ENCODE measurements at places on chromosomes 4 and X. TPM values are rescaled to one million over a fixed set of nuclear protein-coding genes. Genes with fewer than 3 reads are reported as not detected.

DNA sequence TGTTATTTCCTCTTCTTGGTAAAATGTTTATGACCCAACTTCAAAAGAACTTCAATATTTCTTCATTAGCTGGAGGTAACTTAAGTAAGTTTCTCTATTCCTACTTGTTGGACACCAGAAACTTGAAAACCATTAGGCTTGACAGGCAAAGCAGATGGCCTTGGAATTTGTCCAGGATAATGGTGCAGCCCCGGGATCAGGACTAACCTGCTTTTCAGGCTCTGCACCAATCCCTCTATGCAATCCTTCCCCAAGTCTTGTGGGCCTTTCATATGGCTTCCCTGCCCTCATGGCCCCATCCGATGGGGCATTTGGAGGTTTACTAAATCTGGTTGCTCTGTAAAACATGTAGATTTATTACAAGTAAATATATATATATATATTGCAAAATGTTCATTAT lies 68.5 kb downstream of the SPINK2 start:
- no peak overlapping the region for H3K4me3 ChIP-seq
- peaks cover 8% of the 10 kb centered on the region for H3K4me1 ChIP-seq
- no peaks in the 10 kb centered on the region for H3K27me3 ChIP-seq
- H3K36me3 ChIP-seq: no peaks in the 10 kb centered on the region

GRCh38 chrX:63561425-63561824 lies 210.3 kb upstream of the SPIN4 start:
- H3K27me3 ChIP-seq: no peaks in the 10 kb centered on the region
- DNase-seq: no peak
- peak overlapping the region; percentile 9 for H3K27ac ChIP-seq
- H3K4me3 ChIP-seq: peak overlapping the region; percentile 78

GRCh38 chrX:52265713-52266112 lies 81.0 kb downstream of the MAGED4 start:
- H3K4me3 ChIP-seq: no peak overlapping the region
- no peak for DNase-seq
- no peaks in the 10 kb centered on the region for H3K36me3 ChIP-seq
- H3K27ac ChIP-seq: no peak overlapping the region
- H3K27me3 ChIP-seq: peaks cover 6% of the 10 kb centered on the region

DNA sequence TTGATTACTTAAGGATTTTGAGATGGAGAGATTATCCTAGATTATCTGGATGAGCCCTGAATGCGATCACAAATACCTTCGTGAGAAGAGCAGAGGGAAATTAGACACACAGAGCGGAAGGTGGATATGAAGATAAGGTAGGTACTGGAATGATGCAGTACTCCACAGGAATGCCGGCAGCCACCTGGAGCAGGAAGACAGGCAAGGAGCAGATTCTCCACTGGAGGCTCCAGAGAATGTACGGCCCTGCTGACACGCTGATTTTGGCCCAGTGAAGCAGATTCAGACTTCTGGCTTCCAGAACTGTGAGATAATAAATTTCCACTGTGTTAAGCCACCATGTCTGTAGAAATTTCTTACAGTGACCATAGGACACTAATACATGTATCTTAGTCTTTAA lies 79.4 kb upstream of the PITX2 start:
- no peak overlapping the region for H3K4me3 ChIP-seq
- no peak for DNase-seq
- no peaks in the 10 kb centered on the region for H3K27me3 ChIP-seq
- H3K27ac ChIP-seq: no peak overlapping the region
- H3K4me1 ChIP-seq: no peaks in the 10 kb centered on the region

GRCh38 chr4:39565878-39566600 lies 38.8 kb upstream of the UGDH start:
- H3K36me3 ChIP-seq: peaks cover 31% of the 10 kb centered on the region
- DNase-seq: no peak
- no peak overlapping the region for H3K4me3 ChIP-seq
- no peaks in the 10 kb centered on the region for H3K27me3 ChIP-seq
- H3K4me1 ChIP-seq: no peaks in the 10 kb centered on the region

- DNase-seq: no peak
- no peaks in the 10 kb centered on the region for H3K27me3 ChIP-seq
- H3K36me3 ChIP-seq: no peaks in the 10 kb centered on the region
- H3K27ac ChIP-seq: no peak overlapping the region
- H3K4me1 ChIP-seq: no peaks in the 10 kb centered on the region
- no peak overlapping the region for H3K4me3 ChIP-seq
Observed at GRCh38 chrX:37437160-37437559, 88.0 kb downstream of the PRRG1 start.

GRCh38 chr4:37653601-37654000 lies 32.6 kb downstream of the RELL1 start:
- DNase-seq: no peak
- no peaks in the 10 kb centered on the region for H3K27me3 ChIP-seq
- H3K4me1 ChIP-seq: peaks cover 4% of the 10 kb centered on the region
- H3K27ac ChIP-seq: no peak overlapping the region
- no peak overlapping the region for H3K4me3 ChIP-seq

DNA sequence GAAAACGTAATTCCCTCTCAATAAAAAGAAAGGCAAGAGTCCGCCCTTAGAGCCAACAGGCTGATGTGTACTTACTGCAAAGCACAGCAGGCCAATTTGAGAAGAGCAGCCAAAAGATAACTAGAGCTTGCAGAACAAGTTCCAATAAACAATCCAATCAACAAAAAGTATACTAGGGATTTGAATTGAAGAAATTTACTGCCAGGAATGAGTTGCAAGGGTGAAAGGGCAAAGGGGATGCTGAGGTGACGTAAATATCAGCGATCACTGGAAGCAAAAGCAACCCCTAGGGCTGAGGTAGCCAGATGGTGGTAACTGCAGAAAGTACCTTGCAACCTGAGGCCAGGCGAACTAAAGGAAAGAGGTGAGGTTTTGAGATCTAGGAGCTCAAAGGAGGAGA lies 152.1 kb upstream of the TENM3 start:
- H3K27ac ChIP-seq: no peak overlapping the region
- no peak overlapping the region for H3K4me3 ChIP-seq
- no peaks in the 10 kb centered on the region for H3K36me3 ChIP-seq
- H3K27me3 ChIP-seq: no peaks in the 10 kb centered on the region
- no peak for DNase-seq

GRCh38 chr4:135201081-135201480 lies 999.5 kb upstream of the PABPC4L start:
- no peak overlapping the region for H3K27ac ChIP-seq
- H3K4me1 ChIP-seq: no peaks in the 10 kb centered on the region
- H3K27me3 ChIP-seq: no peaks in the 10 kb centered on the region
- no peaks in the 10 kb centered on the region for H3K36me3 ChIP-seq

- H3K4me3 ChIP-seq: no peak overlapping the region
- peaks cover 49% of the 10 kb centered on the region for H3K36me3 ChIP-seq
- DNase-seq: peak; percentile 62
- peak overlapping the region; percentile 28 for H3K27ac ChIP-seq
- H3K4me1 ChIP-seq: peaks cover 49% of the 10 kb centered on the region
Observed at GRCh38 chr4:10085386-10085785, 31.2 kb downstream of the WDR1 start.

DNA sequence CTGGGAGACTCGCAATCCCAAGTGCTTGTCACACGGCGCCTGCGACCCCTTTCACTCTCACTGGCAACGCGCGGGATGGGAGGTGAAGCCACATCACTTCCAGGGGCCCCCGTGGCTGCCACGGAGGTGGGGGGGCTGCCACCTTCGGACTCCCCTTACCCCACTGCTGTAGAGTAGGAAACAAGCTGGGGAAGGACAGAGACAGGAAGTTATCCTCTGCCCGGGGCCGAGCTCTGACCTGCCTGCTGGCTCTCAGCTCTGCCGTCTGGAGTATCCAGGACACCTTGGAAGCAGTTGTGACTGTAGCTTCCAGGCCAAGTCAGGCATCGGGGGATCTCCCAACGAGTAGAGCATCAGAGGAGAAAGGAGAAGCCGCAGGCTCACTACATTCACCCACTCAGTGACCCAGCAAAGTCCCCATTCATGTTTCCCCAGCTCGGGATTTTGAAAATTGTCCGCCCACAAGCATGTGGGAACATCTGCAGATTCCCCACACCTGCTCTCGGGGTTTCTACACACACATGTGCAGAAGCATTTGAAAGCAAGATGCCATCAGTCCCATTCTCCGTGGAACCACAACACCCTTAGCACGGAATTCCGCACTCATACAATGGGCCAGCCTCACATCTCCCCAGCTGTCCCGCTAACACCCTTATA lies 10.8 kb downstream of the PDZD4 start:
- DNase-seq: no peak
- H3K4me1 ChIP-seq: peaks cover 7% of the 10 kb centered on the region
- no peaks in the 10 kb centered on the region for H3K27me3 ChIP-seq
- peak overlapping the region; percentile 48 for H3K27ac ChIP-seq
- H3K36me3 ChIP-seq: no peaks in the 10 kb centered on the region

DNA sequence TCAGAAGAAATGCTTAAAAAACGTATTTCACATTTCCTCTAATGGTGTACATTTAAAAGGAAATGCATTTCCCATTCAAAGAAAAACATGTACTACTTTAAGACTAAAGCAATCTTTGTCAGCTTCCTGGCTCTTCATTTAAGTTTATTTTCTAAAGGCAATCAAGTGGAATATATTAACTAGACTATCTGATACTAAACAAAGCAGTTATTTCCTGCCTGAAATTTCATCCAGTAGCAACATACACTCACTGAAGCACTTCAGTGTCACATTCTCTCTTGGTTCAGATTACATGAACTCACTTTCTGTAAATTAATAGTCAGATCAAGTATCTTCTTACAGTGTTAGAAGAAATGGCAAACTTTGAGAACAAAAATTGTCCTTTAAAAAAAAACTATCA lies 42.5 kb downstream of the LRBA start:
- H3K4me1 ChIP-seq: peaks cover 14% of the 10 kb centered on the region
- H3K36me3 ChIP-seq: no peaks in the 10 kb centered on the region
- no peaks in the 10 kb centered on the region for H3K27me3 ChIP-seq
- H3K27ac ChIP-seq: no peak overlapping the region
- H3K4me3 ChIP-seq: no peak overlapping the region

Gene MAGEB1
- not detected for total RNA-seq

Gene ARHGAP4
- 6.8 TPM for total RNA-seq

Gene HERC3
- total RNA-seq: 63.6 TPM

Gene RBBP7
- 88.7 TPM for total RNA-seq

Gene MUC7
- not detected for total RNA-seq

Gene GPRASP3
- 7.3 TPM for total RNA-seq

Gene LRP2BP
- total RNA-seq: 1.3 TPM

Gene MSX1
- total RNA-seq: 3.3 TPM

Gene NCAPG
- 1.1 TPM for total RNA-seq

Gene FREM3
- total RNA-seq: not detected

Gene SCRG1
- not detected for total RNA-seq

Gene SLC35A2
- total RNA-seq: 23.3 TPM

Gene TXK
- 0.41 TPM for total RNA-seq

All from heart left ventricle (tissue), 16 donors.